ENCODE measurements at places on chromosomes 5 and 9.
A peak's percentile ranks its signal among the peaks of the same experiment; 100 is the strongest.

DNA sequence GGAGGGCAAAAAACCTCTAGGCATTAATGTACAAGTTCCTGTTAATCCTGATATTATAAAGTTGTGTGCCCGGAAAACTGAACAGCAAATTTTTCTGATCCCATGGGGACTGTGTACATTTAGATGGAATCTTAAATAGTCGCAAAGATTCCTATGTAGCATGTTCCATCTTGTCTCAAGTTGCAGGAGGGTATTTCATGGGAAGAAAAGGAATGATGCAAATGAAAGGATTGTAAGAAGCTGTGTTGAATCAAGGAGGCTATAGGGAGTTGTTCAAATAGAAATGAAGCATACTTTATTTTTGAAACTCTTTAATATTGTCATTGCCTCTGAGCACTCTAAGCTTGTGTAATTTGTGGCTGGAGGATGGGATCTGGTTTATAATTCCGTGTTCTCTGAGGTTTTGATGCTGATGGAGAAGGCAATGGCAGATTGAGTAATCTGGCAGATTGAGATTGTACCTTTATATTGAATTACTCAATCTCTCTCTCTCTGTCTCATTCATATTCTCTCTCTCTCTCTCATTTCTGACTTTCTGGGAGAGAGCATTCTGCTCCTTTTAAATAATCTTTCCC is 288.5 kb downstream of the OSTF1 start:
- no peak for DNase-seq

GRCh38 chr5:78275998-78276543 is 18.4 kb downstream of the AP3B1 start:
- DNase-seq = no peak

DNA sequence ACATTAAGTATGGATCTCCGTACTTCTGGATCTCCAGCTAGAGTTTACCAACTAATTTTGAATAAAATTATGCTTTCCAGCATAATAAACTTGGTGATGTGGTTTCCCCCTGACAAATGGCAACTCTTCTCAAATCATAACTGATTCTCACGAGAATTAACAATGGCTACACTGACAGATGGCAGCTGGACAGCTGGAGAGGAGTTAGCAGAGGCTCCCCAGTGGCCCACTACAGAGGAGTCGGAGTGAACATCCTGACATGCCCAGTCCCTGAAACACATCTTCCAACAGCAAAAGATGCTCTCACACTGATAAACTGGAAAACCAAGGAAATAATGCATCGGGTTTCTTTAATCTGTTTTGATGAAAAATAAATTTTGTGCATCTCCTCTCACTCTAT is 239.6 kb downstream of the MAN2A1 start:
- no peak for DNase-seq

GRCh38 chr9:105416840-105417239 is 31.0 kb upstream of the FSD1L start:
- DNase-seq = no peak

- DNase-seq = no peak
Measured at GRCh38 chr5:146440870-146441495, 6.2 kb upstream of the TCERG1 start.

GRCh38 chr9:116154334-116154975 is 864 bp downstream of the PAPPA start:
- no peak for DNase-seq

DNA sequence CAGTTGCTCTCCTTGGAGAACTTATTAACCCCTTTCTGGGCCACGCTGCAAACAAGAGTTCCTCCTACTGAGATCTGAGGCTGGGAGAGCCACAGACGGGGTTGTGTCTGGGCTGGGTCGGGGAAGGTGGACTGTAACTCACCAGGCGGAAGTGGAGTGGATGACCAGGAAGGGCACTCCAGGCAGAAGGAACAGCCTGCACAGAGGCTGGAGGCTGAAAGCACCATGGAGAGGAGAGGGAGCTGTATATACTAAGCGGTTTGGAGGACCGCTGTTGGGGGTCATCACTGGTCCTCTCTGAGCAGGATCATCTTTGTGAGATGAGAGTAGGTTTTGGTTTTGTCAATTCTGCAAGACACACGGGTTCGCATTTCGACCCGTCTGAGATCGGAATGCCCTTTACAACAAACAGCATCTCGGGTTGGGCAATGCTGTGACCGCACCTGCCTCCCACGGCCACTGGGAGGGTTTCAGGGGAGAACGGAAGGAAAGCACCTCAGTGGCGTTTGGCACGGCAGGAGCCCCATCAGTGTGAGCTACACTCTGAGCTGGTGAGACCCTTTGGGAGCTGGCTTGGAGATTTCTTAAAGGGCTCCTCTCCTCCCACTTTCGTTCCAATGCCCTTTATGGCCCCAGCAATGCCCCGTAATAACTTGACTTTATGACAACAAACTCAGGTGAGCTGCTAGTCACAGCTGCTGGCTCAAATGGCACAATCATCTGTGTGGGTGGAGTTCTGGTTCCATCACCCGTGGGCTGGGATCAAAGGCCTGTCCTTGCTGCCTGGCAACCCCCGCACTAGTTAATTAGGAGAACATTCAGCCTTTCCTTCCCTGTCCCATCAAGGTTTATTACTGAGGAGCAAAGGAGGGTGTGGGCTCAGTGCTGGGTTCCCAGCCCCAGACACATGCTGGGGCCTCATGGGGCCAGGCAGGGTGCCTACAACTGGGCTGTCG is 18.7 kb upstream of the NEURL1B start:
- DNase-seq = no peak

DNA sequence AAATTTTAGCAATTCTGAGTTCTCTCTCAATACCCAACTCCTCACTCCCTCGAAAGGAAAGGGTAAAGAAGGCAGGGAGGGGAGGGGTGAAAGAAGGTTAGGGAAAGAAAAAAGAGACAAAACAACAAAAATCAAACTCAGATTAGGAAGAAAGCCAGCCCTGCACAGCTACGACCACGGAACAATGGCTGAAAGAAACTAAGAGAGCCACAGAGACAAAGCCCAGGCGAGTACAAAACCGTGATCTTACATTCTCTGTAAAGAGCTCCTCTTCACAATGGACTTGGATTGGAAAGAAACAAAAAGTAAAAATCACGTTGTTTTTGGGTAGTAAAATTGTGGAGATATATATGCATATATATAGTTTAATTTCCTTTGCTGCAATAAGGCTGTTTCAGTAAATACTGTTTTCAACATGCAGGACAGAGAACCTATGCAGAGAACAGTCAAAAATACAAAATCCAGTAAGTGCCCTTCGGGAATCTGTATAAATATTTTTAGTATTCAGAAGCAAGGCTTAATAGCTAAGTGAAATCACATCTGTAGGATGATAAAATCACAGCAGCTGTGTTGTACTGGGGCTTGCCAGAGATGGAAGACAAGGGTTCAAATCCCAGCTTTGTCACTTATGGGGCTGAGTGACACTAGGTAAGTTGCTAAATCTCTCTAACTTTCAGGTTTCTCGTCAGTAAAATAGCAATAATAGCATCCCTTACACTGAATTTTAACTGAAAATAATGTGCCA is 16.9 kb downstream of the PSMB7 start:
- DNase-seq = no peak

GRCh38 chr5:72510610-72511181 is 3.5 kb upstream of the ZNF366 start:
- DNase-seq = peak; percentile 62

GRCh38 chr5:141507387-141508091 is 18.7 kb downstream of the PCDHGC5 start:
- peak; percentile 87 for DNase-seq

DNA sequence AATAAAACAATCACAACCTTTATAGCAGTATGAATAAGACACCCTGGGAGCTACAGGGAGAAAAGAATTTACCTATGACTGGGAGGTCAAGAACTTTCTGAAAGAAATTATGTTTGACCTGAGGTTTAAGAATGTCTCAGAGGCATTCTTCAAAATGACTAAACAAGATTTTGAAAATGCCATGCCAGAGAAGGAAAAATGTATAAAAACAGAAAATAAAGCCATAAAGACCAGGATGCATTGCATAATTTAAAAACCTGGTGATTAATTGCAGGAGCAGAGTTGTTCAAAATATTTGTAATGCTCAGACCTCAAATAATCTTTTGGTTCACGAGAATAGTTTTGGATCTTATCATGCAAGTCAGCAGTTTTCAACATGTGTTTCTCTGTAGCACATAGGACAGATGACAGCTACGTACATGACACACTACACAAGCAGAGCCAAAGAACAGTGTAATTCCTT is 954.7 kb upstream of the ARRDC3 start:
- DNase-seq = no peak

DNA sequence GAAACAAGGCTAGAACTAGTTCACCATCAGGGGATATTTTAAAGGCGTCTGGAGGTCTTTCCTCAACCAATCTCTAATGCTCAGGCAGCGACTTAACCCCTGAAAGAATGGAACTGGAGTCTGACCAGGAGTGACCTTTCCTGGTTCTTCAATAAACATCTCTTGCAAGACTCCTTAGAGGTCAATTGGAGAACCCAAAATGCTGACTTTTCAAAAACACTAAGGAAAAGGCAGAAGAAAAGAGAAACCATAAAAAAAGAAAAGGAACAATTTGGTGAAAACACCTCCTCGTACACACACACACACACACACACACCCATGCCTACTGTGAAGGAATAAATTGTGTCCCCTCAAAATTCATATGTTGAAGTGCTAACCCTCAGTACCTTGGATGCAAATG is 12.3 kb downstream of the TIMD4 start:
- no peak for DNase-seq

DNA sequence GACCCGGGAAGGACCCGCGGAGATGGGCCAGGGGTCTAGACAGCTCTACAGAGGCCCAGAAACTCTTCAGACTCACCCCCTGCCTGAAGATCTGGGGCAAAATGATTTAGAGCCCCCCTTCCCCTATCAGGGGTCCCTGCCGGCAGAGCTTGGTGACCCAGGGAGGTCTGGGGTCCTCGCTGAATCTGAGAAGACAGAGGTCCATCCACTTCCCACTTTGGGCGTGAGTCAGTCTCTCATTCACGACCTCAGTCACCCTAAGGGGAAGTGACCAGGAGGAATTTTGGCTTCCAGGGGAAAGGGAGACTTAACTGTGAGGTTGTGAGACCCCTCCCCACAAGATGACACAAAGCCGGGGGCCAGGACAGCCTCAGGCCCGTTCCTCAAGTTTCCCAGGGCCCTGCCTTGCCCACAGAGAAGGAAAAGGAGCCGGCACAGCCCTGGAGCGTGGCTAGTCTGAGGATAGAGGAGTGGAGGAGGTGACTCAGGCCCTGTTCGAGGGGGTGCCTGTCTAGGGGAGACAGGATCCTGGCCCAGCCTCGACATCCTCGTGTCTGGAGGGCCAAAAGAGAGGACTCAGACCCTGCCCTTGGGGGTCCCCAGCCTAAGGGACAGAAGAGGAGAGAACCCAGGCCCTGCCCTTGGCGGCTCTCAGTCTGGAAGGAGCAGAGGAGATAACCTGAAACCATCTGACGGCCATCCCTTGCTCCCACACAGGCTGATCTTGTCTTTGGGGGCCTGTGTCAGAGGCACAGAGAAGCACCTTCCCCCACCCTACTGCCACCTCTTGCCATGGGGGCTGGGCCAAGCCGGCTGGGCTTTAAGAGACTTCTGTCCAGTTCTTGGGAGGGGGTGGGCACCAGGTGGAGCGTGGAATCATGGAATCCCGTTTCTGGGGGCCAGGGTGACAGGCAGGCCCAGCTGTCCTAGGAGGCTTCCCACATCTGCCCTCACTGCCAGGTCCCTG is 889 bp downstream of the PDLIM4 start:
- no peak for DNase-seq

GRCh38 chr5:8714861-8715260 is 831.0 kb downstream of the SEMA5A start:
- DNase-seq = no peak

GRCh38 chr5:1243487-1244130 is 18.4 kb downstream of the SLC6A18 start:
- no peak for DNase-seq

DNA sequence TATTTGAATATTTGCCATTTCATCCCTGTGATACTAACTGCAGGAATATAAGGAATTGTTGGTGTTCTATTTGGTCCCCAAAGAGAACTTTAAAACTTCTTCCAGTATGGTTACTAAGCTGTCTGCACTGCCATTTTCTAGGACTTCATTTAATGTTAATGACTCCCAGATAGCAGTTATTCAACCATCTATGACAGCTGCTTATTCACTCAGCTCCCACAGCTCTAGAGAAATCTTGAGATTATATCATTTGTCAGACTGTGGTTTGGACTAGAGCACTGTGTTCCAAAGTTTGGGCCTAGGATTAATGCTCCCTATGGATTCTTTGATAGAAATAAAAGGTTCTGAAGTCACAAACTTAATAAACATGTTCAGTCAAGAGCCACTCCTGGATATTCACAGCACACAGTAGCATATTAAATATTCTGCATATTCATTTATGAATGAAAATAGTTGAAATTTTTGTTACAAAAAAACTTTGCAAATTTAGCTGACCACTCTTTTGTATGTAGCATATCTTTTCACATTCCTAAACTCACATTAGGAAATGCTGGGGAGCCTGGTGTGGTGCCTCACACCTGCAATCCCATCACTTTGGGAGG is 173.7 kb downstream of the NFIB start:
- DNase-seq = no peak

- peak; percentile 79 for DNase-seq
Measured at GRCh38 chr5:82349652-82350051, 71.5 kb upstream of the RPS23 start.

DNA sequence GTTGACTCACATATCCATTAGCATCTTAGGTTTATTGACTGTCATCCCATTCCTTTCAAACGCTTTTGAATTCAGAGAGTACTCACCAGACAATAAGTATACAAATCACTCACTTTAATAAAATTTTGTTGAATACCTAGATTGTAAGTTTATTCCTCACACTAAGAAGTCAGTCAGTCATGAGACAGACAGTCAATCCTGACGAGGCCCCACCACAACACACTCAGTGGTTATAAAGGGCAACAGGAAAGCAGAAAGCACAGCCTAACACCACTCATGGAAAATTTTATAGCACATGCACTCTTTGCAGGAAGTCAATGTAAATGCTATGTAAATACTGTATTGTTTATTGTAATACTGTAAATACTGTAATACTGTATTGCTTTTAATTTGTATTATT is 176.3 kb upstream of the PTGER4 start:
- no peak for DNase-seq

- DNase-seq = no peak
Measured at GRCh38 chr9:8781458-8781857, 981.9 kb upstream of the DMAC1 start.

- peak; percentile 20 for DNase-seq
Measured at GRCh38 chr5:31470608-31471007, 61.3 kb downstream of the DROSHA start.

DNA sequence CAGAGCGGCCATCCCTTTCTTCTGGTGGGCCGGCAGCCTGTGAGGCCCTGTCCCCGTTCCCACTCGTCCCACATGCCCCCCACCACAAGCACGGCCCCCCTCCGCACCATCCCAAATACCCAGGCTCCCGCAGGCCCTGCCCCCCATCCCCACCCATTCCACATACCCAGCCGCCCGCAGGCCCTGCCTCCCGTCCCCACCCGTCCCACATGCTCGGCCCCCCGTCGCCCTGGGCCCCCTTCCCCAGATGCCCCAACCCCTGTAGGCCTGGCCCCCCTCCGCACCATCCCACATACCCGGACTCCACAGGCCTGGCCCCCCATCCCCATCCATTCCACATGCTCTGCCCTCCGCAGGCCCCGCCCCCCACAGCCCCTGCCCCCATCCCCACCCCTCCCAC is 11.5 kb downstream of the SLC6A19 start:
- DNase-seq = no peak
